ENCODE measurements at places on chromosomes 6 and 20.
A peak's percentile ranks its signal among the peaks of the same experiment; 100 is the strongest.

DNA sequence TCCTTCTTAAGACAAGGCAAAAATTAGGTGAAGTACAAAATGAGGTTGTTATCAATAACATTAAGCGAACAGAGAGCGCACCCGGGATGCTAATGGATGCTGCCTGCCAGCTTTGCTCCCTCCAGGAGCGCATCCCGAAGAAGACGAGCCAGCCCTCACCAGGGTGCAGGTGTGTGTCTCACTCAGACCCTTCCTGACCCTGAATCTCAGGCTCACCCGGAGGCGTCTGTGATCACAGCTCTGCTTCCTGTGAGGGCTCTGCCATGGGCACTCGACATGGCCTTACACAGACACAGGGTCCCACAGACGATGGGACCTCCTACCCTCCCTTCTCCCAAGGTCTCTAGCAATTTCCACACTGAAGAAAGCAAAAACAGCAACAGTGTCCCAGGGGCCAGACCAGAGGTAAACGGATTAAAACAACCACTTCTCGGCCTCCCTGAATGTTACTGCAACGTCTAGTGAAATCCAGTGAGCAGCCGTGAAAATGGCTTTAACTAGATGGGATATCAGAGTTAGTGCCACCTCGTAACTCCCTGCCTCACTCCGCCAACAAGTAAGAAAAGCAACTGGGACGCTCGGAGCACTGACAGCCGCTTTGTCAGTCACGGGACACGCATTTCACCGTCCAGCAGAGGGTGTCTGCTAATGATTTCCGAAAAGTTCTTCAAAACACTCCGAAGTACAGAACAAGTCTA, 11.7 kb downstream of the ZBTB46 start:
- DNase-seq, result no peak

- DNase-seq, result no peak
Measured at GRCh38 chr6:4856785-4857184, 80.6 kb downstream of the CDYL start.

DNA sequence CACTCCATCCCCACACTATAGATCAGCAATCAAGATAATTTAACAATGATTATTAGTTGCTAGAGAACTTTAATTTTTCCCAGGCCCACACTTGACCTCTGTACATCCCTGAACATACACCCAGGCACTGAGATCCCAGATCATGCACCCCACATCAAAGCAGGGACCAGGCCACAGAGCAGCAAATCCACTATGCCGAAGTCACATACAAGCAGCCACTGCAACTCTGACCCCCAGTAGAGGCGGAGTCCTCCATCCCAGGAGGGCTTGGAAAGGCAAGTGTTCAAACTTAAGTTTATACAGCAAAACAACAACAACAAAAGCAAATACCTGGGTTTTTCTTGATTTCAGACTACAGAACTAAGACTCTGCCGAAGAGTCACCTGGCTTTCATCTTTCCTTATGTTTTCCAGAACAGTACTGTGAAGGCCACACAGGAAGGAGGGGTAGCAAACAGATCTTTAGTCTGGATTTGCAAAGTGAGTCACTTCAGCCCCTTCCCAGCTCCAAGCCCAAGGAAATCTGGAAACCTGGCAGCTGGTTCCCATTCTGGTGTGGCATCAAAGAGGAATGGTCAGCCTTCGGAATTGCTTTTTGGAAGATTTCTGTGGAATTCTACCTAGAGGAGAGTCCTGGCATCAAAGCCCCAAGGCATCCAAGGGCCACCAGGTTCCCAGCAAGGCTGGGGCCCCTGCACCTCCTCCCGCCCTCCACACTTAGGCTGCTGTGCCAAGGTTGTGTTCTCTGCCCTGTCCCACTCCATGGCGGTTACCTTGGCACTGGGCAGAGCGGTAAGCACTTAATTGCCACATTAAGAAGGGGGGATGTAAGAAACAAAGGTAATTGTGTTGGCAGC, 7.3 kb downstream of the JAG1 start:
- no peak for DNase-seq

DNA sequence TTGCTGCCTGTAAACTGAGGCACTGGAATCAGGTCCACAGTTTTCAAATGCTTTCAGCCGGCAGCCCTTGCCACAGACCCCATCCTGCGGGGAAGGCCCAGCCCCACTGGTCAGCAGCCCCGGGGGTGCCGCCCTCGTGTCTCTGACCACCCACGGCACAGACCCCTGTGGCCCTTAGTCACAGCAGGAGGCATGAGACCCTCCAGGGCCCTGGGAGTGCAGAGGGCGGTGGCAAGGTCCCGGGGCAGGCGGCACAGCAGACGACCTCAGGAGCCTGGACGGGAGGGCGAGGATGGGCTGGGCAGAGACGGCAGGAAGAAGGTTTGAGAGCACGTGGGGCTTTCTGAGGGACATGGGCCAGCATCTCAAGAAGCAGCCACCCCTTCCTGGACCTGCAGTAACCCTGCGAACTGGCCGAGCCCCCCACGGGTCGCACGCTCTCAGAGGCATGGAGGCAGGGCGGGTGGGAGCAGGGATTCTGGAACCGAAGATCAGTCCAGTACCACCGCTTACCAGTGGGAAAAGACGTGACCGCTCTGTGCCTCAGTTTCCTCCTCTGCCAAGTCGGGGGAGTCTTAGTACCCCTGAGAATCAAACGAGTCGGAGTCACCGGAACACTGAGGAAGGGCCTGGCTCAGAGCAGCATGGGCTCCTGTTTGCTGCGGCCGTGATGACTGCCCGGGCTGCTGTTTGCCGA, 140.7 kb downstream of the TAF4 start:
- no peak for DNase-seq

DNA sequence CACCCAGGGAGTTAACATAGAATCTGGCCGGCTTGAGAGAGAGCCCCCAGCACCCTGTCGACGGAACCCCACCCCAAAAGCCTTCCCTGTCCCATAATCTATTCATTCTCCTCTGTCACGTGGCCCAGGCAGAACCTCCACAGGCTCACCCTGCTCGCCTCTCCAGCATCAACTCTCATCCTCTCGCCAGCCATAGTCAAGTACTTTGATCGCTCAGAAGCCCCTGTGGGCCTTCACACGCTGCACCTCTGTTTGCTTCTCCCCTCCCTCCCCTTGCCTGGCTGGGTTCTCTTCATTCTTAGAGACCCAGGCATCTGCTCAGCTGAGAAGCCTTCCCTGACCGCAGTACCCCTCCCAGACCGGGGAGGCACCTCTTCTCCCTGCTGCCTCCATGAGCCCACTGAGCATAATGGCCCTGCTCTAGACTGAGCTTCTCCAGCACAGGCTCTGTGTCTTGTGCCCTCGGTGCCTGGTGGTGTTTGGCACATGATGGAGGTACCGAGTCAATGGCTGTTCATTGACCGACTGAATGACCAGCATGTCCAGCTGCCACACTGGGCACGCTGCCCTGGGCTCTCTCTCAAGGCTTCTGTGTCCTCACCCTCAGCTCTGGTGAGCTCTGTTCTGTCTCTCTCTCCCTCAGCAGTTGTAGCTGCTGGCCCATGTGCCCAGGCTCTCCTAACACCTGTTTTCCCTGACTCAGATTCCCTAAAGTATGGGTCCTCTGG, 33.7 kb downstream of the PKIG start:
- no peak for DNase-seq

GRCh38 chr6:117264369-117264691, 1.0 kb upstream of the VGLL2 start:
- DNase-seq, result no peak

DNA sequence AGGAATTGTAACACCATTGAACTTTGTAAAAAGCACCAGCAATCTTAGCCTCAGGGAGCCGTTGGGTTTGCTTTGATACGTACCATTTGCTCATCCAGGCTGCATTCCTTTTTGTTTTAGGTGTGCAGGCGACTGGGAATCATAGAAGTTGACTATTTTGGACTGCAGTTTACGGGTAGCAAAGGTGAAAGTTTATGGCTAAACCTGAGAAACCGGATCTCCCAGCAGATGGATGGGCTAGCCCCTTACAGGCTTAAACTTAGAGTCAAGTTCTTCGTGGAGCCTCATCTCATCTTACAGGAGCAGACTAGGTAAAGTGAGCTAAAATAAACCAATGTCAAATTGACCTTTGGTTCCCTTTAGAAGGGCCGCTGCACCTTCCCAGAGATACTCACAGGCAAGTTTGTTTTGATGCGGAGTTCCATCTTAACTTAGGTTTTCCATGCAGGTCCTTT, 1.6 kb downstream of the MYLIP start:
- DNase-seq, result no peak

- DNase-seq, result no peak
Measured at GRCh38 chr6:75224303-75224926, 18.6 kb upstream of the COL12A1 start.

DNA sequence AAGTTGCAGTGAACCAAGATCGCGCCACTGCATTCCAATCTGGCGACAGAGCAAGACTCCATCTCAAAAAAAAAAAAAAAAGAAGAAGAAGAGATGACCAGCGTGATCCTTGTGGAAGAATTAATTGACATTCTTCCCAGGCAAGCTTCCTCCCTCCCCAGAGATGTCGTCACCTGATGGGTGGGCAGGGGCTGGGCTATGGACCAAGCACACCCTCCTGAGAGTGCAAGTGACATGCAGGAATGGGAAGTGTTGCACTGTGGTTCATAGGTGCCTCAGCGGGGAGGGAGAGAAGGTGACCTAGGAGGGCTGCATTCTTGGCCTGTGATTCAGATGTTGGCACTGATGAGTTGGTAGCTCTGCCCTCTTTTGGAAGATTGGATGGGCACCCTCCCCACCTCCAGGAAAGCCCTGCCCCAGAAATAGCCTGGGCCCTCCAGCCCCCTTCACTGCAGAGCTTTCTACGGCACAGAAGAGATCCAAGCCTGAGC, 37.8 kb downstream of the TAF8 start:
- DNase-seq, result peak; percentile 41

- no peak for DNase-seq
Measured at GRCh38 chr20:49765846-49766541, 46.6 kb upstream of the SLC9A8 start.

All from astrocyte (in vitro differentiated cells and primary cell).